ENCODE measurements at places on chromosomes 11 and 22.

- DNase-seq = no peak
These were observed 781.0 kb downstream of the TBC1D22A start for GRCh38 chr22:47543447-47543846.

DNA sequence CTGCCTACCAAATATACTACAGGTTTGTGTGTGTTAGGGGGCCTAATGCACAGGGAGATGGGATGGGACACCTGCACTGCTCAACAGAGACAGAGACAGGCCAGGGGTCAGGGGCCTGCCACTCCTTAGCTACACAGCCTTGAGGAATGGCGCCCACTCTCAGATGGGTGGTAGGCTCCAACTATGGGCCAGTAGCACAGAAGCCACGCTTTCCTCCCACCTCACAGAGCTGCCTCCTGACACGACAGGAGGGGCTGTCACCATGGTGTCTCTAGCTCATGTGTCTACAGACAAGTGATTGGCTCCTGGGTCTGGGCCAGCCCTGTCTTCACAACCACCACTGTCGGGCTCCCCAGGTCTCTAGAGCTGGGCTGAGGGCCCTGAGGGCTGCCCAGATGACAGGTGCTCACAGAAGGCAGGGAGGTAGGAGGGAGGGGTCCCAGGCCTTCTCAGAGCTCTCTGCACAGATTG lies 81.8 kb downstream of the DGCR2 start:
- DNase-seq = no peak

GRCh38 chr11:111363985-111364384 lies 15.1 kb downstream of the POU2AF1 start:
- no peak for DNase-seq

- no peak for DNase-seq
These were observed 685.4 kb downstream of the BRD1 start for GRCh38 chr22:49142296-49142695.

- no peak for DNase-seq
These were observed 24.1 kb downstream of the PTPRJ start for GRCh38 chr11:48004456-48004855.

- no peak for DNase-seq
These were observed 651 bp downstream of the CTSF start for GRCh38 chr11:66567787-66568123.

DNA sequence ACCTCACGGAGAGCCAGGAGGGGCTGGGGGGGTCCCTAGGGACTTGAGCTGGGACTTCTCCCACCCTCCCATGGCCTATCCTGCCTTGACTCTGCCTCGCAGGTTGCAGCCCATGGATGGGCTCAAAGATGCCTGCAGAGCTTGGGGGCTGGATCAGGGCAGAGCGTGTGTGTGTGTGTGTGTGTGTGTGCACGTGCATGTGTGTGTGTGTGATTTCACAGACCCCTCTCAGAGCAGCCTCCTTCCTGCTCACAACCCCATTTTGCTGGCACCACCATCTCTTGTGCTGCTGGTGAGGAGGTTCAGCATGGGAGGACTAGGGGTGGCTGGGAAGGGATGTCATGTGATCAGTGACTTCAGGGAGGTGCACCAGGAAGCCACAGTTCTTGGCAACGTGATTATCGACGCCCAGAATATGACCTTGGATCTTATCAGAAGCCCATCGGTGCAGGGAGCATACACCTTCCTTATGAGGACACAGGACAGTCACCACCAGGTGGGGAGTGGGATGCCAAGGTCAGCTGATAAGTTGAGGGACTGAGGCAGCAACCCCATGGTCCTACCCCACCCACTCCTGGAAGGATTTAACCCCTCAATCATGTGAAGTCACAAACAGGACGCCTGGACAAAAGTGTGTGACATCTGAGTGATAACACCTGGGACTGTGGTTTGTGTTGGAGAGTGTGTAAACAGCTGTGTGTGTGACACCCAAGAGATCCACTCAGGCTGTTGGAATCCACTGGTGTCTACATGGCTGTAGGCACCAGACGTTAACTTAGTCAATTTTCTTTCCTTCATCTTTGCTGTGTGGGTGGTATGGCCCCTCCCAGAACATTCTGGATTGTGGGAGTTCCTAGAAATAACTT lies 1.8 kb upstream of the NAALADL1 start:
- DNase-seq = no peak

DNA sequence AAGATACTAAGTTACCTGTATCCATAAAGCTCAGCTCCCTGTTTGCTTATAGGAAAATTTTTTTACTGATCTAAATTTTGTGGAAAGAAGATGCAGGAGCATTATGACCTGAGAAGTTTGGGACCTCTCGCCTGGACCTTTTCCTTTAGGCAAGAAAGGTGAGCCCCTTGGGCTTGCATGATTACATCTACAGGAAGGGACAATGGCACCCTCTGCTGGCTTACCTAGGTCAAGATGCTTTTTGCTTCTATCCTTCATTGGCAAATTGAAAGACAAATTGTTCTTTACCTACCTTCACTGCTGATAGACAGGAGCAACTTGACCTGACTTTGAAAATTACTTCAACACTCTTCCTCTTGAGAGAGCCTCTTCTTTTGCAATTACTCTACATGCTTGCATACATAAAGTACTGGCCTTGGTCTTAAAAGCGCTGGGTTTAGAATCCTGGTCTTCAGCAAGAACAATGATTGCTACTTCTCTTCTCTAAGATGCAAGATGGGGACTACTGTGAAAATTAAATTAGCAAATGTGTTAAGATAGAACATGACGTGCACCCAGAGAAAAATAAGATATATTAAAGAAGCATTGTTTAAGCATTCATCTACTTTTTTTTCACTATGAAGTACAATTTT lies 147.2 kb downstream of the TRPC6 start:
- DNase-seq = peak; percentile 25

DNA sequence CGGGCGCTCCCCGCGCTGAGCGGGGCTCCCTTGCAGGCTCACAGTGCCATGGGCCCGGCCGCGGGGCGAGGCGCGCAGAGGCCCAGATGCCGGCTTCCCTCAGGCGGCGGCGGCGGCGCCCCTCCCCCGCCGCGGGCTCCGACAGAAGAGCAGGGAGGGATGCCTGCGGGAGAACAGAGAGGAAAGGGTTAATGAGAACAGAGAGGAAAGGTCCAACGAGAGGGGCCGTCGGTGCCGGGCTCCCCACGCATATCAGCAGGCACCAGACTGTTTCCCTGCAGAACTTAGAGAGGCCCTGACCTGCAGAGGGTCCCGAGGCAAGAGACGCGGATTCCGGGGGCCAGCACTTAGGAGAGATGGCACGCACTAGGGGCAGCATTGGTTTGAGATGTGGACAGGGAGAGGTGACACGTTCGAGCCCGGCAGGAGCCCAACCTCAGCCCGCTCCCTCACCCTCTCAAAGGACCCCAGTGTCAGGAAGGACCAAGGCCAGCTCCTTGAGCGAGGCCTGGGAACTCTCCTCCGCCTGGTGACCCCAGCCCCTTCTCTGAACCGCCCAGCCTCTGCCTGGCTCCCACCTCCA lies 9.1 kb downstream of the NRXN2 start:
- no peak for DNase-seq

- DNase-seq = no peak
These were observed 907.5 kb upstream of the CCDC90B start for GRCh38 chr11:84193706-84194105.

- DNase-seq = no peak
These were observed 3.4 kb upstream of the P2RY6 start for GRCh38 chr11:73268671-73269271.

DNA sequence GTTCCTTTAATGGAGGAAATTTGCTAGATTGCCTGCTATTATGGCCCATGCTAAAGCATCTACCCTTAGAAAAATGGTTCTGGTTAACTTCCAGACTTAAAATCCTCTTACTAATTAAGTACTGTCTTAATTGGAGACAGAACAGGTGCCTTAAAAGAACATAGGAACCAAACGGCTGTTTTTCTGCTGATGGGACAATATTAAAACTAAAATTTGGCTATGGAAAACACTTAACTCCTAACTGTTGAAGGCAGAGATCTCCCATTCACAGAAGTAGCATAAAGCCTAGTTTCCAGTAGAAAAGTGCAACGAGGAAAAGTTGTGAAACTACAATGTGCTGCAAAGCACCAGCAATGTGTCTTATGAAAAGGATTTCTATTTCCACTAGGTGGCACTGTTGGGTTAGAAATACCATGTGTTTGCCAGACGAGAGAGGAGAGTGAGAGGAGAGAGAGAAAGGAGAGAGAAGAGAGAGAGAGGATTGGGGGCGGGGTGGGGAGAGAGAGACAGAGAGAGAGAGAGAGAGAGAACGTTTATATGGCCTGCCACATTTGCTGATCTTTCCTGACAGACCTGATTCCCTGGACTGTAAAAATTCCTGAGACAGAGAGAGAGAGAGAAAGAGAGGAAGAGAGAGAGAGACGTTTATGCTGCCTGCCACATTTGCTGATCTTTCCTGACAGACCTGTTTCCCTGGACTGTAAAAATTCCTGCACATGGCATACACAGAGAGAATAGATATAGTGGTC lies 51.5 kb downstream of the FAM181B start:
- no peak for DNase-seq

DNA sequence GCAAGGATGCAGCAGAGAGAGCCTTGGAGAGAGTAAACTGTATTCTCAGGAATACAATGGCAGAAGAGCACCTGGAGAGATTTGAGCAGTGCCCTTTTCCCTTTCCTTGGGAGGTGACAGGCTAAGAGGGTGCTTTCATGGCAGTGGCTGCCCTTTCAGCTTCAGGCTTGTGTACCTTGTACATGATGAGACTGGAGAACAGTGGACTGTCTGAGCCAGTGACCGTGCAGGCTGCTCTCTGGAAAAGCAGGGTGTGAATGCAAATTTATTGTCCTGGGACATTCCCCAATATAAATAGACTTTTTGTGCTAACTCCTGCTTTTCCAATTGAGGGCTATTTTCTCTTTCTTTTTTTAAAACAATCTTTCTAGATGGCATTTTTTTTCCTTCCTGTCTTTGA lies 99.3 kb downstream of the TRIM44 start:
- no peak for DNase-seq

DNA sequence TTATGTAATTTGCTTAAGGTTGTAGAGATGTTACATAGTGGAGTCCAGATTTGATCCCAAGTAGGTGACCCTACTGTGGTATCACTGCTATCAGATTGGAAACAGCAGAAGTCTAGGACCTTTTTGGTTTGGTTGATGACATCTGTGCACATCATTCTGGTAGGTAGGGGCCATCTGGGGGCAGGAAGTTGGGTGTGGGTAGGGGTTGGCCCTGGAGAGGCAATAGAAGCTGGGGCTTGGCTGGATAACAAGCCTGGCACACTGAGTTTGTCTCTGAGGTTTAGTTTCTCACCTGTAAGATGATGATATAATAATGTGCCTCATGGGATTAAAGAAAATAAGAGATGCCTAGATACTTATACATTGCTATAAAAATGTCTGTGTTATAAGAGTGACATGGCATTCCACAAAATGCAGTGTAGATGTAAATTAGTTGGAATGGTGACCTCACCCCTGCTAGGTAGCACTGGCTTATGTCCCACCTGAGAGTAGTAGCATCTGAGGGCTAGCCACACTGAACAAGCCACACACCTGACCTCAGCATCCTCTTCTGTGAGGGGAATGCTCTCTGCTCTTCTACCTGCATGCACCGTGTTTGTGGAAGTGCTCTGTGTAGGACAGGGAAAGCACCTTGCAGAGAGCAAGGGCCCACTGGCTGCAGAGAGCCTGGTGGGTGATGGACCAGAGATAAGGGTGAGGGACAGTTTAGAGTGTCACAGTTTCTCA lies 36.9 kb downstream of the PTPRJ start:
- peak; percentile 57 for DNase-seq

GRCh38 chr11:75576499-75576918 lies 14.5 kb downstream of the SERPINH1 start:
- no peak for DNase-seq

DNA sequence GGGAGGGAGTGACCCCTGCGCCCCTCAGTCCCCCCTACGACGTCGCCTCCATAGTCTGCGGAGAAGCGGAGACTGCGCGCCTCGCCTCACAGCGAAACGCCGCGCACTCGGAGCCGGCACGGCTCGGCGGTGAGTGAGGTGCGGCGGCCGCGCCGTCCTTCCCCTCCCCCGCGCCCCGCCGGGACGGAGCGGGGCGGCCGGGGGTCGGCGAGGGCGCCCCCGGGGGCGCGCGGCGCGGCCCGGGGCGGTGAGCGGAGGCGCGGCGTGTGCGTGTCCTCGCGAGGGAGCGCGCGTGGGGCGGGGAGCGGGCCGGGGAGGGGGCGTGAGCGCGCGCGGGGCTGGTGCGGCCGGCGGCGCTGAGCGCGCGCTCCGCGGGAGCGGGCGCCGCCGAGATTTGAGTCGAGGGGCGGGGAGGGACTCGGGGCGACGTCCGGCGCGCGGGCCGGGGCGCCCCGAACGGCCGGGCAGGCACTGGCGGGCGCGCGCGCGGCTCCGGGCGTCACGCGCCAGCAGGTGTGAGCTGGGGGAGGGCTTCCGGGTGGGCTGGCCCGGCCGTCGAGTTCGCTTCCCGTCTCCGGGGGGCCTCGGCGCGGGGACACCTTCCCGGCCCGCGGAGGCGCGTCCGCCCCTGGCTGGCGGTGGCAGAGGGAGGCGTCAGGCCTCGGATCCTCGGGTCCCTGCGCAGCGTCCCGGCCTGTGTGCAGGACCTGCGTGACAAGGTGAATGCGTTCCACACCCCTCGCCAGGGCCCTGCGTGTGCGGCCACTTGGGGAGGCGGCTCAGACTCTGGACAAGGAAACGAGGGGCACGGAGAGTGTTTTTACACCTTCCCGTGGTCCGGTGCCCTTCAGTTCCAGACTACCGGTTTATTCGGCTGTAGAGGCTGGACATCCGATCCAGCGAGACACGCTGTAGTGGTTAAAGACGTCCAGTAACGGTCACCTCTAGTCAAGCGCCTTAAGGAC lies 50.4 kb downstream of the FAM83F start:
- peak; percentile 82 for DNase-seq

GRCh38 chr11:83069441-83070043 lies 2.2 kb downstream of the RAB30 start:
- DNase-seq = no peak

DNA sequence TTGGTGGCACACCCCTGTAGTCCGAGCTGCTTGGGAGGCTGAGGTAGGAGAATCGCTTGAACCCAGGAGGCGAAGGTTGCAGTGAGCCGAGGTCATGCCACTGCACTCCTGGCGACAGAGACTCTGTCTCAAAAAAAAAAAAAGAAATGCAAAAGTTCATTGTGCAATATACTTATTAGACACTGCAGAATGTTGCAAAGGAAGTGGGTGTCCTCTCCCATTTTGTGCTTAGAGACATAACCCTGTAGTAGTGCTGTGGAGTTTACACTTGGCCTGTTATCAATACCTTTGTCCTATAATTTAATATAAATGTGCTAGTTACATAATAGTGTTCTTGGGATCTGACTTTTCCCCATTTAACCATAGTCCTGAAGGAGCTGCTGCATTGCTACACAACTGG lies 9.4 kb downstream of the BCL2L13 start:
- no peak for DNase-seq

GRCh38 chr11:9506489-9507276 lies 45.9 kb downstream of the ZNF143 start:
- DNase-seq = peak; percentile 88
